ENCODE measurements at places on chromosomes 1 and 21.

DNA sequence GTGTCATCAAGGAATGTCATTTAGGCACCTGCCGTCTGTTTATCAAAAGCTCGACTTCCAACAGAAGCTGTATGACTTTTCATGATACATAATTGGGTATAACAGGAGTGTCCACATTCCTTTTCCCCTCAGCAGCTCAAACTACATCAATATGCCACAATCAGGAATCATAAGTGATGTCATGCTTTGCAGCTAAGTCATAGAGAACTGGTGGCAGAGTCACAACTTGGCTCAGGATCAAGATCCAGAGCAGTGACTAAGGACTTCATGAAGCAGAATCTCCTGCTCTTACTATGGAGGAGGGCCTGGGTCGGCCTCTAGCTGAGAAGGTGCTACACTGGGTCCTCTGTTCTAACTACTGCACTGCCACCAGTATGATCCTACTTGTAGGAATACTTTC, 36.5 kb upstream of the AGBL4 start:
- DNase-seq, result no peak

GRCh38 chr1:201876148-201876818, 12.4 kb upstream of the SHISA4 start:
- DNase-seq, result no peak

GRCh38 chr1:215583185-215583749, 16.2 kb downstream of the KCTD3 start:
- no peak for DNase-seq

DNA sequence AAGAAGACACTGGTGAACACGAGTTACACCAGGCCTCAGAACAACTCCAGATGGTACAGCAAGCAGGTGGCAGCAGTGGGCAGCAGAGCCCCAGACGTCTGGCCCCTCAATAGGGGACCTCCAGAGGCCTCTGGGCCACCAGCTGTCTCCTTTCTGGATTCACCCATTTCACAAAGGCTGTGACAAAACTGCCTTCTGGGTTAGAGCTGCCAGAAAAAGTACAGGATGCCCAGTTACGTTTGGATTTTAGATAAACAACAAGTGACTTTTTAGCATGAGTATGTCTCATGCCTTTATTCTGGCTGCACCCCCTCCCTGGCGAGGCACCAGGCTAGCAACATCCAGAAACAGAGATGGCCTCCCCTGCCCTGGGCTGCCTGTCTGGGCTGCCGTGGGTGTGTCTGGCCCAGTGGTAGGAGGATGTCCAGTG, 30.1 kb downstream of the ITPKB start:
- DNase-seq, result no peak

DNA sequence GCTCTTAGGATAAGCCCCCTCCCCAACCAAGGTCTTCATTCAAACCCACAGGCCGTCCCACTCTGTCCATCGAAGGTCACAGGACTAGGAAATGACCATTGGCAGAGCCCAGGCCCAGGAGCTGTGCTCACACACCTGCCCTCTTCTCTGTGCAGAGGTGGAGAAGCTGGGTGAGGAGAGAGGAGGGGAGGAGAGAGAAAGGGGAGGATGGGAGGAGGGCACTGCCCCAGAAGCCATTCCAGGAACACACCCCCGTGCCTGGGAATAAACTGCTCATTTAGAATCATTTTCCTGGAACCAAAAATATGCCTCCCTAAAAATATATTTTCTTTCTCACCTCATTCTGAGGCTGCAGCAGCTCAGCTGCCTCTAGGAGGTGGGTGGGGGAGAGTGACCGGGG, 6.4 kb upstream of the SDC3 start:
- DNase-seq, result no peak

DNA sequence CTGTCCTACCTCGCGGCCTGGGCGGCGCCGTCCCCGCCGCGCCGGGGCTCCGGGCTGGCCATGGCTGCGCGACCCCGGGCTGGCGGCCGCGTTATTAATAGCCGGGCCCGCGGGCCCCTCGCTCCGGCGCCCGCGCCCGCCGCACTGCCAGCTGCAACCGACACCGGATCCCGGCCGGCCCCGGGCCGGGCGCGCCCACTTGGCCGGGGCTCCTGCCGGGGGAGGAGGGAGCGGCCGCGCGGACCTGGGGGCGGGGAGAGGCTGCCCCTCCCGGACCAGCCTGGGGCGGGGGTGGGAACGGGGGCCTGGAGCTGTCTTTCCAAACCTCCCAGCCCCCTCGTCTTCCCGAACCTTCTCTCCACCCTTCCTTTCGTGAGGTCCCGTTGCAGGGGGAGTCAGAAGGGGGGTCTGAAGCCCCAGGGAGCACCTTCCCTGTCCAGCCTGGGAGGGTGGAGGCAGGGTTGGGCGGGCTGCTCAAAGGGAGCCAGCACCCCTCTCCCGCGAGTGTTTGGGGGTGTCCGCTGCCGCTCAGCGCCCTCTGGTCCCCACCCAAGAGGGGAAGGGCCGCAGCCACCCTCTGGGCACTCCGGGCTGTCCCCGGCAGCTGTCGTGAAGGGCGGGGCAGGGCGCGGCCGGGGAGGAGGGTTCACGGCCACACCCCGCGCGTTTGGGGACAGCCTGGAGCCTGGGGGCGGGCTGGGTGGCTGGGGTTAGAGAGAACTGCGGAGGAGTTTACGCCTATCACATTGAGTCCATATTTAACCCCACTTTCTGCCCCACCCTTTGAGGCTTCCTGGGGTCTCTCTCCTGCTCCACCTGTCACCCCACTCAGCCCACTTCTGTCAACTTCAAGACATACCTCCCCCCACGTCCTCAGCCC, at the start of gene SYNC:
TSS of gene SYNC (minus strand) at position 172 of the 880 bp plus-strand sequence. CDS start at position 62, 110 bp downstream.
- DNase-seq, result no peak

DNA sequence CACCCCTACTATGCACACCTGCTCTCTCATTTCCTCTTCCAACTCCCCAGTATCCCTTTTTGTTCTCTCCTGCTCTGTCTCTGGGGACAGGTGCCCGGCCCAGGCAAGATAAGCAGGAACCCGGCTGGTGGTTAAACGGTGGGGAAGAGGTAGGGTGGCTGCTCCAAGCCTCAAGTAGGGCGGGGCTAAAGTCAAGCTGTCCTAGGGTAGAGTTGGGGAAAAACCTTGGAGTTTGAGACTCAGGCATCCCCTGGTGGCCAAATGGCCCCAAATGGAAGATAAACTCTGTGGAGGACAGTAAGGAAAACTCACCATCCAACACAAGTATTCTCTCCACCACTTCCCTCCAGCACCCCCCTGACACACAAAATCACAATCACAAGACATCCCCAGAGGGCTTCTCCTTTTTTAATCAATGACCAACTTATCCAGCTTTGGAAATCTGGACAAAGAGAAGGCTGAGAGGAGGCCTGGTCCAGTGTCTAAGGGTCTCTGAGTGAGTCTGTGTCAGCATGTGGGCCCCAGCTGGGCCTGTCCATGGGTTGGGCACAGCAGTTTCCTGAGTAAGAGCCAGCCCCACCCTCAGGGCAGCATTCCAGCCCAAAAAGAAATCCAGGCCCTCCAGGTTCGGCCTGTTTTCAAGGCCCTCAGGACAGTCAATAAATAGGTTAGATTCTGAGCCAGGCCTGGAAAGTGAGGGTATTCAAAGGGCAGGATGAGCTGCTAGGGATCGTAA, 9.8 kb downstream of the POMGNT1 start:
- no peak for DNase-seq

DNA sequence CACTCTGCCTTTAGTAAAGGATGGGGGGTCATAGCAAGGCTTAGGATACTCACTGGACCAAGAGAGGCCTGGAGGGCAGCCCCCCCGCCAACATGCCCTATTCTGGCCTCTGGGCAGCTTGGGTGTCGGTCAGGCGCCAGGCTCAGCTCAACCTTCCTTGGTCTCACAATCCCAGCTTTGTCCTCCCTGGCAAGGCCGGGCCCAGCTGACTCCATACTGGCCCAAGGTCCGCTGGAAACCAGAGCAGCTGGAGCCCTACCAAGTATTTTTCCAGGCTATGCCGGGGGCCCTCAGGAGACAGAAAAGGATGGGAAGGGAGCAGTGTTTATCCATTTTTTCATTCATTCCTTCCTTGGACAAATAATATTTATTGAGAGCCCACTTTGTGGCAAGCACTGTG, 6.2 kb downstream of the FBXO2 start:
- no peak for DNase-seq

DNA sequence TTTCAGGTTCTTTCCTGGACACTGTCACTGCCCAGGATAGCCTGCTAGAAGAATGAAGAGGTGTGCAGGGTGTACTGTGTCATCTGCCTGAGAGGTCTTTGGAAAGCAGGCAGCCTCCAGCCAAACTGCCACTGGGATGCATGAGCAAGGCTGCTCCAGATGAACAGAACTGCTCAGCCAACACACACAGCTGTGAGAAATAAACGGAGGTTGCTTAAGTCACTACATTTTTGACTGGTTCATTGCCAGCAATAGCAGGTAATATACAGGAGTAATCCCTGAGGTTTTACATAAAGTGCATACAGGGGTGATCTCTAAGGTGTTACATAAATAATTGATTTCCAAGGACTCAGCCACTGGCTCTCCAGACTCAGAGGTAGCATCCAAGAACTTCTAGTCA, 516.9 kb downstream of the BRINP3 start:
- DNase-seq, result no peak

- DNase-seq, result no peak
Measured at GRCh38 chr1:215306426-215306825, 223.9 kb downstream of the KCNK2 start.

- DNase-seq, result no peak
Measured at GRCh38 chr1:43547538-43548072, 16.9 kb downstream of the PTPRF start.

GRCh38 chr1:171160211-171160610, 24.9 kb upstream of the FMO2 start:
- no peak for DNase-seq

GRCh38 chr1:171334024-171334640, 20.1 kb downstream of the FMO4 start:
- DNase-seq, result no peak

- no peak for DNase-seq
Measured at GRCh38 chr1:162165528-162165927, 96.0 kb downstream of the NOS1AP start.

- DNase-seq, result no peak
Measured at GRCh38 chr1:19608232-19608631, 35.9 kb upstream of the NBL1 start.

DNA sequence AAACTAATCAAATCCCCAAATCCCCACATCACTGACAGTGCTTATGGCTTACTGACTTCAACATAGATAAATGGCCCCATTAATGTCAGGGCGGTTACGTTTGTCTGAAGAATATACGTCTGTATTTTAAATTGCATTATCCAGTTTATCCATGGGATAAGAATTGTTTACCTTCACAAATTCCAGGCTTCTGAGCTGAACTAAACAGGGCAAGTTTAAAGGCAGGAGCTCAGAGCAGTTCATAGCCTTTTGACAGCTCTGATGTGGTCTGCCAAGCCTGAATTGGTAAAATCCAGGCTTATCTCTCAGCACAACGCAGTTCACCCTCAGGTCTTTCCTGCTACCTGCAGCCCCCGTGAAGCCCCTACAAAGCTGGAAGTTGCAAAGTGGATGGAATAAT, 79.5 kb upstream of the GREM2 start:
- DNase-seq, result no peak

DNA sequence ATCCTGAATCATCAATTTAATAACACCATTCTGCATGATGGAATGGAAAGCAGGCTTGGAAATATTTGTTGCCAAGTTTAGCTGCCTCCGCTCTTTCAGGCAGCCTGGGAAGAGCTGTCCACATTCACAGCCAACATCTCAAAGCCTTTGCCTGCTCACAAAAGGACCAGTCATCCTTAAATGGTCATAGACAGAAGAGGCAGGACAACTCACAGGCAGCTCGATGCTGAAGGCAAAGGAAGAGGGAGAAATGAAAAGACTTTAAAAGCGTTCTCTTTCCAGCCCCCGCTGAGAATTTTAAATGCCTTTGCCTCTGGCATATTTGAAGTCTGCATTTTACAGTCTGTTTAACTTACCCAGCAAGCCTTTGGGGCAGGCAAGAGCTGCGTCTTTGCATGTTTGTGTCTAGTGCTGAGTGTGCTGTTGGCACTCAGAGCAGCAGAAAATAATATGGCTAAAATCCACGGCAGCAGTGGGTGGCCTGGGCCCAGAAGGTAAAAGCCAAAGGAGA, 68.9 kb downstream of the NMNAT2 start:
- no peak for DNase-seq

- no peak for DNase-seq
Measured at GRCh38 chr1:33300673-33301072, 20.2 kb downstream of the A3GALT2 start.

- no peak for DNase-seq
Measured at GRCh38 chr1:184060316-184060715, 8.8 kb downstream of the TSEN15 start.

- no peak for DNase-seq
Measured at GRCh38 chr1:21069549-21069948, 107.1 kb downstream of the EIF4G3 start.

DNA sequence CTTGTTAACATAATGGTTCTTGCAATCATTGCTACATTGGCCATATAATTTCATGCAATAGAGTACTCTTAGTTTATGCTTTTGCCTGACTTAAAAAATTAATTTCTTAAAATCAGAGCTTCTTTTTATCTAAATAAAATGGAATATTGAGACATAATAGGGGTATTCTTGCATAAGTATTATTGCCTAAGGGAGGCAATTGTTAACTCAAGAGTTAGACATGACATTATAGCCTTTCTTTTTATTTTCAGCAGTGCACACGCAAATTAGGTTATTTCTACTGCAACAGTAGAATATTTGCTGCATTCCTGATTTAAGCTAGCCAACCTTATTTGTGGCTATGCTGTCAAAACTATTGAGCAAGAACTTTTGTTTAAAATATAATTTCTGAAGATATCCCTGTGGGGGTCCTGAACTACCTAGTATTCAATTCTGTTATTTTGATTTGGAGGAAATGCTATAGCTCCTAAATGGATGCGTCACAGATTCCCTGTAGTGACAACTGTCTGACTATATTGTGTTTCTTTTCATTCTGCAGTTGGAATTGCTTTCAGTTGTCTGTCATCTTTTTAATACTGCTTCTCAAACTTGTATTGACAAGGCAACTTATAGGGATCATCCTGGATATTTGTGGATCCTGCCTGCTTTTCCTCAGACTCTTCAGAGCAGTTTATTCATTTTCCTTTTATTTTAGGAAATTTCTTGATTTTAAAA, 211.0 kb downstream of the PATJ start:
- no peak for DNase-seq

DNA sequence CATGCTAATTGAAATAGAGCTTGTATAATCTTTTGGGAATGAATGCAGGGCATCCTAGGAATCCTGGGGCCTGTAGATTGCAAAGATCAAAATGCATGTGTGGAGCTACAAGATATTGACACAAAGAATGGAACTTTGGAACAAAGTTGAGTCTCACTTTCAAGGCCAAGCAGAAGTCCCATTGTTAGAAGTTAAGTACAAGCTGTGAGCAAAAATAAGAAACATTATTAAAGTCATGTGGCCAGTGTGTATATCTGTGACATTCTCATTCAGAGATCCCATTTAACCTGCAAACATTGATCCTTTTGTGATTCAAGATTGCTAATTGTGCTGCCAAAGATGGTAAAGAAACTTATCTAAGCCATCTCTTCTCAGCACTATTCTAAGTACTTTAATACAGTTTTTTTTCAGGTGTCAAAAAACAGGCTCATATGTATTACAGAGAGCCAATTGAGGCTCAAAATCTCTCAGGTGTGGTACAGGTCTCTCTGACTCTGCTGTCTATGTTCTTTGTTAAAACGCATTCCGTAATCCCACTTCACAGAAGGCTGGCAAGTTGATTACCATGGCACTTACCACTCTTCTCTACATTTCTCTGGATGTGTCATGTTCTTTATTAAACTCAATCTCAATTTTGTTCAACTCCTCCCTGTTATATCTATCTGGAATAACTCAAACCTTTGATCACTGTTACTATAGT, 704.4 kb upstream of the NEGR1 start:
- DNase-seq, result no peak

GRCh38 chr1:63886340-63886739, 112.5 kb downstream of the ROR1 start:
- DNase-seq, result no peak

GRCh38 chr1:236035681-236036101, 29.2 kb downstream of the NID1 start:
- no peak for DNase-seq
